KBM-7 (cell line): ENCODE measurements at places on chromosomes 4 and X.
A peak's percentile ranks its signal among the peaks of the same experiment; 100 is the strongest.

GRCh38 chr4:138816875-138817274 is 198.7 kb upstream of the NOCT start:
- DNase-seq = no peak

GRCh38 chr4:66429276-66429675 is 759.0 kb upstream of the EPHA5 start:
- no peak for DNase-seq

- DNase-seq = peak; percentile 75
These were observed 17.8 kb downstream of the ZNF185 start for GRCh38 chrX:152915541-152916241.

DNA sequence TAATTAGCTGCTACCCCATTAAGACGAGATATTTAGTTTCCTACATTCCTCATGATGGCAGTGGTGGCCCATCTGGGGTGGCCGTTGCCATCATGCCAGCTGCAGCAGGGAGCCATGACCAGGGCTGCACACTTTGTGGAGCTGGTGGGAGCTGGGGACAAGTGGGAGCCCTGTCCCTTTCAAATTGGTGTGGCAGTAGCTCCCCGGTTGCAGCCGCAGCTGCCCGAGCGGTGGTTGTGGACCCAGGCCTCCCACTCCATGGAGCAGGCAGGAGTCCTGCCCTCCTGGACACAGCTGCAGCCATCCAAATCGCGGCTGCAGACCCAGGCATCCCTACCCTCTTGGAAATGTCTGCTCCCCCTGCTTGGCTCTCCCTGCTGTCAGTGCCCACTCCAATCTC is 9.3 kb upstream of the SYTL5 start:
- no peak for DNase-seq

DNA sequence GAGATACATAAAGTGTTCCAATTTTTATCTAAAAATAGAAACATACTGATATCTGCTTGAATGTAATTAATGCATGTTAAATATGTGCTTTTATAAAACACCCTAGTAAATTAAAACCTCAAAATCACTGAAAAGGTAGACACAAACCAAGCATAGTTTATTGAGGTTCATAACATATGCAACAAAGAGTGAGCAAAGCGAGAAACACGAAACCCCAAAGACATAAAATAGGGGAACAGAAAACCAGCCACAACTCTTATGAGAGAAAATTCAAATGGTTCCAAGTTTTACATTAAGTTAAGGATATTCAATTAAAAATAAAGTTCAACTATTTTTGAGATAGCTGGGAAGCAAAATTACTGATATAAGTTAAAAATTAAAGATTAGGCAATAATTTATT is 336.4 kb upstream of the AGA start:
- no peak for DNase-seq

- no peak for DNase-seq
These were observed 395.1 kb upstream of the GNPDA2 start for GRCh38 chr4:45121426-45121975.

GRCh38 chr4:145694929-145695328 is 15.0 kb downstream of the C4orf51 start:
- DNase-seq = no peak

DNA sequence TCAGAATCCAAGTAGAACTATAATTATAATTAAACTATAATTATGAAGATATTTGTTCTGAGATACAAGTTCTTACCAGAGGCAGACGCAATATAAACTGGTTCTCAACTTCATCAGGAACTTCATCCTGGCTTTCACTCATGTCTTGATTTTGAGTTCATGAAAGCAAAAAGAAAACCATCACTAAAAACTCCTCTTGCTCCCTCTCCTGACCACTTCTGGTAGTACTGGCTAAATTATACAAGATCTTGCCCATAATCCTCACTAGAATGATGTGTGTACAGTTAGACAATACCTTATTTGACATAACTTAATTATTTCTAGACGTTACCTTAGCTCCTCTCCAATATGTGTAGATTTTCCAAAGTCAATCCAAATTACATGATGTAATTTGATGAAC is 3.7 kb downstream of the TAF7L start:
- DNase-seq = peak; percentile 83

DNA sequence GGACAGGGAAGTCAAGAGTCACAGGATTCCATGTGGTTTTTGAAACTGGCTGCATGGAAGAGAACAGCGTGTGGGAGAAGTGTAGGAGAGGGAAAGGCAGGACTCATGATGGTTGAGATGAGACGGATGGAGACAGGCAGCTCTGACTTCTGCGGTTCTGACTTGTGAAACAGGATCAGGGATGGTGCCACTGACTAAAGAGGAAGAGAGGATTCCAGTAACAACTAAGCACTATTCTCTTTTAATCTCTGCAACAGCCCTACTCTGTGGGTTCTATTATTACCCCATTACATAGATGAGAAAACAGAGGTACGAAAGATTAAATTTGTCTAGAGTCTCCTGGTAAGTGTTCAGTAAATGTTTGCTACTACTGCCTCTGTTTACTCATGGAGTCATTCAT is 156.3 kb downstream of the CBR4 start:
- no peak for DNase-seq

DNA sequence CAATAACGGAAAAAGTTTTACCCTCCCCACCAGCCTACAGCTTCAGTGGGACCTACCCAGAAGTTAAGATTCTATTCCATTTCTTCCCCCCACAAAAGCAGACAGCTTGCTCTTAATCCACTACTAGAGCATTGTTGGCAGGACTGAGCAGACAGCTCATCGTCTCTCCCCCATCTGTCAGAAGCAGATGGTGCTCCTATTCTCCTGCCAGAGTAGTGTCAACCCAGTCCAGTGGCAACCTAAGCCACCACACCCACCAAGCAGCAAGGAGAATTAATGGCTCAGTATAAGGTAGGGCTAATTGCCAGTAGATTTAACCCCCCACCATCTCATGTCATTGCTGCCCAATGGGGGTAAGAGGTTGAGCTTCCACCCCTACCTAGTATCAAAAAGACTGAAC is 62.0 kb downstream of the AWAT2 start:
- DNase-seq = no peak

GRCh38 chrX:1833656-1834360 is 218.9 kb downstream of the ASMT start:
- DNase-seq = no peak

DNA sequence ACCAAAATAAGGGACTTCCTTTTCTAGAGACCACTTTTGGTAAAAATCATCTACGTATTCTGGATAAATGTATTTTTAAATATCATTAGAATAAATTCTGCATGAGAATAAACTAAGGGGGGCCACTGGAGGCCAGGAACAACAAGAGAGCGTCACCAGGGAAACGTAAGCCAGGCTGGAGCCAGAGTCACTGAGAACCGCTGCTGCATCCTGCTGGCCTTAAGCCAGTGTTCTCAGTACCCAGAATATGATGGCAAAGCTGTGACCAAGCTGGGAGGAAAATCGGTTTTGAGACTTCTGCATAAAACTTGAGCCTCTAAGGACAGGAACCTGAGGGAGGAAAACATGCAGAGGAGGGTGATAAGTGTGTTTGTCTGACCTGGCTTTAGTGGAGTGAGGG is 63.0 kb upstream of the FAM9A start:
- DNase-seq = no peak

DNA sequence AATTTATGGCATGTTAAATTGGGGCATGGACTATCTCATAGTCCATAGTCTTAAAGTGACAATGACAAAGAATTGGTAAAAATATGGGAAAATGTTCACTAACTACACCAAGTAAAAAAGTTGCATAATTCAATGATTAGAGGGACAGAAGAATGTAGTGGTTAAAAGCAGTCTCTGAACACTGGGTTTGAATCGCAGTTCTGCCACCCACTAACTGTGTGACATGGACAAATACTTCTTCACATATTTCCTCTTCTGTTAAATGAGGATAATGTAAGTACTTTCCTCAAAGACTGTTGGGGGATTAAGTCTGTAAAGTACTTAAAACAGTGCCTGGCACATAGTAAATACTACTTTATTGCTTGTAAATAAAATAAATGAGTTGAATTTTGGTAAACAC is 15.3 kb downstream of the COQ2 start:
- DNase-seq = no peak

DNA sequence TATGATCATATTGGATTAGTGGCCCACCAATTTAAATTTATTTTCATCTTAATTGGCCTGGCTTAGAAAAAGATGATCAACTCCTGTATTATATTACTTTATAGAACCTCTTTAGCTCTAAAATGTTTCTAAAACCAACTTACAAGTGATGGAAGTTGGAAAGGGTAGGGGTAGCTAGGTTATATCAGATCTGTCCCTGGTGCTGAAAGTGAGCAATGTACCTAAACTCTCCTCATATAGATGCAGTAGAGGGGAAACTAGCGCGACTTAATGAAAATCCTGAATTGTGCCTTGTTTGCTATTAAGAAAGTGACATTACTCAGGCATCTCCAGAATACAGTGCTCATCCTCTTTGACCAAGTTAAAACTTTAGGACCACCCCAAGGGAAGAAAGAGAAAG is 7.5 kb upstream of the PTCHD1 start:
- DNase-seq = no peak

DNA sequence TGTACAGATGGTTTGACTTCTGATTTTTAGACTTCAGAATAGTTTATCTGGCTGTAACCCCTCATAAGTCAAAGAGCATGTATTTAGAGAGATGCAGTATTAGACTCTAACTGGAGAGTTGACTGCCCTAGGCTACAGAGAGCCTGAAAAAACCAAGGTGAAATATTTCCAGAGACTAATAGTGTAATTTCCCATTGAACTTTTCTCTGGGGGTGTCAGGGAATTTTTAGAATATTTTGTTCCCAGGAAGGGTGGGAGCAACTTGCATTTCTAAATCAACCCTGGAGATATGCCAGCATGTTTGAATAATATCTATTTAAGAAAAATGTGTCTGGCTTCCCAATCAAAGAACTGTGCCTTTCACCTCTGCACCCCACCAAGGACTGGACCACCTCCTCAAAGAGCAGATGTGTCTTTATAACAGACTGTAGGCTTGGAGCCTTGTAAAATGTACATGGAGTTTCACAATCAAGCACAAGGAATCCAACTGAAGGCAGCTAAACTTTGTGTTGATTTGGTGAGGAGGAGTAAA is 2.0 kb downstream of the ANXA3 start:
- no peak for DNase-seq

GRCh38 chr4:61864286-61864685 is 664.2 kb downstream of the ADGRL3 start:
- no peak for DNase-seq

DNA sequence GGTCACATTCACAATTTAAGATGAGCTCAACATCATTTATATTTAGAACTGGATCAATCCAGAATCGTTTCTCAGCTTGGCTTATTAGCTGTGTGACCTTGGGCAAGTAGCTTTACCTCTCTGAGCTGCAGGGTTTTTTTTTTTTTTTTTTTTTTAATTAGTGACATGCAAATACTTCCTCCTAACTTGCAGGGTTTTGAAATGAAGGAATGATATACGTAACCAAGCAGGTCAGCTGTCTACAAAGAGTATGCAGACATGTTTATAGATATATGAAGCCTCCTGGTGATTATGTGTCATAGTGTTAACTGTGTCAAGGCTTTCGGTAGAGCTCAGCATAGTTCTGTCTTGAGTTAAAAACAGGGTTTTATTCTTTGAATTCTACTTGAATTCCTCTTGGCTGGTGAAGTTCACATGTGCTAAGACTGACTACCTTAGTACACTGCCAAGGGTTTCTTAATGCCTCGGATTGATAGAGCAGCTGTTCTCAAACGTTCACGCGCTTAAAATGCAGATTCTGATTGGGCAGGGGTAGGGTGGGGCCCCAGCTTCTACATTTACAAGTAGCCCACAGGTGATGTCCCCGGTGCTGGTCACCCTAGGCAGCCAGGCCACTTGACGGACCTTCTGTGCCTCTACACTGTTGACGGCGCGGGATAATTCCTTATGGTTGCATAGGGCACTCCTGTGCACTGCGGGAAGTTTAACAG is 654 bp upstream of the STS start:
- no peak for DNase-seq

DNA sequence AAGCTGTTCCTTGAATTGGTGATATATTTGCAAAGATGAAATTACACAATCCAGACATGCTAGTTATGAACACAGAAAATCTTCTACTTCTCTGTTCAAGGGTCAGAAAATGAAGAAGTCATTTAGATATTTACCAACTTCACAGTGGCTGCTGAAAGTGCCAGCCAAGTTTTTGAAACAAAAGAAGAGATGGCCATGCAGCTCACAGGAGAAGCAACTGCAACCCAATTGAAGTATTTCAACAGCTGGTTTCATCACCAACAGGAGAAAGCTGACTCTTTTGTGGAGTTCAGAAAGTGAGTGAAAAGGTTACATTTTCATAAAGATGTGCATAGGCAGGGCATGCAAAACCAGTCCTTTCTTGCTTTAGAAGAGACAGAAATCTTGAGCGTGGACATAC is 70.1 kb upstream of the LSM6 start:
- no peak for DNase-seq

DNA sequence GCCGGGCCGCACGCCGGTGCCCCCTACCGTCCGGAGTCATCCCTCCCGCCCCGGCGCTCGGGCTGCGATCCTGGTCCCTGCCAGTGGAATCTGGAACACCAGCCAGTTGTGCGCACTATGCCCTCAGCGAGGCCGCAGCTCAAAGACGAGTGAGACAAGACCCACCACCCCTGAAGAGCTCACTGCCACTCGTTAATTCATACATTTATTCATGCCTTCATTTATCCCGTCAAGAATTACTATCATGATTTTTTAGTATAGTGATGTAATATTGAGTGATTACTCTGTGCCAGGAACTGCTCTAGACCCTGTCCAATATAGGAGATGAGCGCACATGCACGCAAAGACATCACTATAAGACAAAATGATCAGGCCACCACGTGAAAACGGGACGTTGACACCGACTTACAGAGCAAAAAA is 247 bp upstream of the PPA2 start:
- DNase-seq = peak; percentile 93

- DNase-seq = no peak
These were observed 47.2 kb downstream of the BCOR start for GRCh38 chrX:40050532-40050931.

DNA sequence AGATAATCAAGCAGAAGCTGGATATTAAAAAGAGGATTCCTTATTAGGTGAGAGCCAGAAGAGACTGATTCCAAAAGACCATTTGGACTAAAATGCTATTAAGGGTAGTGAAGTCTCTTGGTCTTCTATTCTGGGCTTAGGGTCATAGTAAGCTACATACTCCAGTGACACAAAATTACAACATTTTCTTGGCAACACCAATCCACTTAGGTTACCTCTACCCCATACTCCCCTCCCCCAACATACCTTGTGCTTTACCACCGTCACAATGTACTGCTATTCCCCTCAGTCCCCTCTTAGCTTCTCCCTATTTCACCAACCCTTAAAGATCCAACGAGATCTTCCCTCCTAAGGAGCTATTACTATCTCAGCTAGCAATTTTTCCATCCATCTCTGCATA is 11.4 kb downstream of the RLIM start:
- no peak for DNase-seq

- peak; percentile 16 for DNase-seq
These were observed 28.6 kb downstream of the TEX13A start for GRCh38 chrX:105191878-105192277.

DNA sequence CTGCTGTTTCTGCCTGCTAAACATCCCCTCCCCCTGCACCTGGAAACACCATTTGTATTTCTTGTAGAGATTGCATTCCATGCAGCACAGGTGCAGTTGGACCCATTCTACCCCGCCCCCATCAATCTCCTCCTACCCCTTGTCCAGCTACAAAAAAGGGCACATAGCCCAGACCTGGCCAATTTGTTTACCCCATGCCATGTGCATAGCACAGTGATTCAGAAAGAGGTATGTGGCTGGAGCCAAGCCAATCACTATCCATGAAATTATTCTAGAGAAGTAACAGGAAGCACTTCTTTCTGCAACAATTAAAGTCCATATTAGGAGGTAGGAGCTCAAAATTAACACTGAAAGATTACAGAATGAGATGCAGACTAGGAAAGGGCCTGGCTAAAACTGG is 20.2 kb upstream of the TMEM184C start:
- no peak for DNase-seq
